PC-3 (cell line): ENCODE measurements at places on chromosomes 16 and 17.

DNA sequence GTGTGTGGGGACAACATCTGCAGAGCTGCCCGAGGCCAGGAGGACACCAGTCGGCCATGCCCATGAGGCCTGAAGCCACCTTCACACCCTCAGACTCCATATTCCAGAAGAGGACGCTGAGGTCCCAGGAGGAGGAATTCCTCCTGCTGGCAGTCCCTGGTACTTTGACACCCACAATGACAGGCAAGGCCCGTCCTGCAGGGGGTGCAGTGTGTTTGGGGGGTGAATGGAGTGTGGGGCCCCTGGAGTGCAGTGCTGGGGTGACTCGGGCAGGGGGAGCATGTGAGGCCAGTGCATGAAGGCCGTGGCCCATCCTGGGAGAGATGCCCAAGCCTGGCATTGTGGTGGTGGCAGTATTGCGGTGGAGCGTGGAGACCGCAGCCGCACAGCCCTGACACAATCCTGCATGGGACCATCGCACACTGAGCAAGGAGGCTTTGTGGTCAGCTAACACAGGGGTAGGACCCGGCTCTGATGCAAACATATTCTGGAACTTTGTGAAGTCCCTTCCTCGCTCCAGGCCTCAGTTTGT is 52.2 kb downstream of the ZDHHC7 start:
- no peaks in the 10 kb centered on the region for H3K27me3 ChIP-seq
- no peak overlapping the region for H3K4me3 ChIP-seq
- no peaks in the 10 kb centered on the region for H3K4me1 ChIP-seq
- H3K36me3 ChIP-seq: no peaks in the 10 kb centered on the region
- H3K27ac ChIP-seq: no peak overlapping the region

DNA sequence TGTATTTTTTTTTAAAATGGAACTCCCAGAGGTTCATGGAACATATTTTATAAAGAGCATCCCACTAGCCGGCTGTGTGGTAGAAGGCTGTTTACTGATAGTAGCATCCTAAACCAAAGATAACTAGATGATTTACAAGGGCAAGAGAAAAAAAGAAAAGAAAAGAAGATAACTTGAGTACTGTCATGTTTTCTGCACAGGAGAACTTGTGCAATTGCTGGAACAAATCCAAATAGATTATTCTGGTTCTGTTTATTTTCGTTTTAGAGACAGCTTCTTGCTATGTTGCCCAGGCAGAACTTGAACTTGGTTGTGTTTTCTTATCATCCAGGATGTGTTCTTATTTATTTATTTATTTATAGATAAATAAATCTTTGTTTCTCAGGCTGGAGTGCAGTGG is 20.9 kb upstream of the PPM1D start:
- 0 out of 2 replicates have a peak, but pooled peaks cover 3% of the 10 kb centered on the region for H3K4me1 ChIP-seq
- no peak overlapping the region for H3K27ac ChIP-seq
- H3K4me3 ChIP-seq: no peak overlapping the region

DNA sequence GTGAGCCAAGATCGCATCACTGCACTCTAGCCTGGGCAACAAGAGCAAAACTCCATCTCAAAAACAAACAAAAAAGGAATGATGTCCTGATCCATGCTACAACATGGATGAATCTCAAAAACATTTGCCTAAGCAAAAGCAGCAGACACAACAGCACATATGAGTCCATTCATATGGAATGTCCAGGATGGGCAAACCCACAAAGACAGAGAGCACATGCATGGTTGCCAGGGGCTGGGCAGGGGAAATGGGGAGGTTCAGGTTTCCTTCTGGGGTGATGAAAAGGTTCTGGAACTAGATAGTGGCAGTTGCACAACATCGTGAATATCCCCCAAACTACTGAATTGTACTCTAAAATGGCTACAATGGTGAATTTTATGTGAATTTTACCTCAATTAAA is 35.3 kb upstream of the RAI1 start:
- no peak for DNase-seq
- no peaks in the 10 kb centered on the region for H3K36me3 ChIP-seq
- no peaks in the 10 kb centered on the region for H3K4me1 ChIP-seq

DNA sequence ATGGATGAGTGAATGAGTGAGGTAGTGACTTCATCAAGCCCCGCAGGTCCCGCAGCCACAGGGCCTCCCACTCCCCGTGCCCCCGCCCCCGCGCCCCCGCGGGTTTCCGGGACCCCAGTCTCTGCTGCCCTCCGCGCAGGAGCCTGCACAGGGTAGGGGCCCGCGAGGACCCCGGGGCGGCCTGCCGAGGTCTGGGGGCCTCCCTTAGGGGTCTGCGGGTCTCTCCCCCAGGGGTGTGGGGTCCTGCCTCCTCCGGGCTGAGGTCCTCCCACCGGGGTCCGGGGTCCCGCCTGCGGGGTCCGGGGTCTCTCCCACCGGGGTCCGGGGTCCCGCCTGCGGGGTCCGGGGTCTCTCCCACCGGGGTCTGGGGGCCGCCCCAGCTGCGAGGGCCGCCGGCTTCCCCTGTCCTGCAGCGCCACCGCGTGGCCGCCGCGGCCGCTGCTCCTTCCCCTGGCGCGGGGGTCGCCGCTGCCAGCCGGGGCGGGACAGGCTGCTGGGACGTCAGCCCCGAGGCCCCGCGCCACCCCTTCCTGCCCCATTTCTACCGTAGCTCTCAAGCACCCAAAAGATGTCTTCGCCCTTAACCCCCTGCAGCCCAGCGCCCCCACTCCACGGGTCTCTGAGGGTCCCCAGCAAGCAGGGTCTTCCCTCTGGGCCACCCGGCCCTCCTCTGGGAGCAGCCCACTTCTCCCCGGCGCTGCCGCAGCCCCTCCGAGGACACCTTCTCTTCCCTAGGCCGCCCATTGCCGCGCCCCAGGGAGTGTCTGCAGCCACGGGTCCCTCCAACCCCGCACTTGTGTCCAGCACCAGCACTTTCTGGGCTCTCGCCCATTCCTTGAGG is 10.4 kb upstream of the CHMP6 start:
- no peaks in the 10 kb centered on the region for H3K4me1 ChIP-seq
- H3K36me3 ChIP-seq: no peaks in the 10 kb centered on the region
- H3K27ac ChIP-seq: no peak overlapping the region
- H3K27me3 ChIP-seq: no peaks in the 10 kb centered on the region
- no peak overlapping the region for H3K4me3 ChIP-seq
- peak; percentile 25 for DNase-seq

DNA sequence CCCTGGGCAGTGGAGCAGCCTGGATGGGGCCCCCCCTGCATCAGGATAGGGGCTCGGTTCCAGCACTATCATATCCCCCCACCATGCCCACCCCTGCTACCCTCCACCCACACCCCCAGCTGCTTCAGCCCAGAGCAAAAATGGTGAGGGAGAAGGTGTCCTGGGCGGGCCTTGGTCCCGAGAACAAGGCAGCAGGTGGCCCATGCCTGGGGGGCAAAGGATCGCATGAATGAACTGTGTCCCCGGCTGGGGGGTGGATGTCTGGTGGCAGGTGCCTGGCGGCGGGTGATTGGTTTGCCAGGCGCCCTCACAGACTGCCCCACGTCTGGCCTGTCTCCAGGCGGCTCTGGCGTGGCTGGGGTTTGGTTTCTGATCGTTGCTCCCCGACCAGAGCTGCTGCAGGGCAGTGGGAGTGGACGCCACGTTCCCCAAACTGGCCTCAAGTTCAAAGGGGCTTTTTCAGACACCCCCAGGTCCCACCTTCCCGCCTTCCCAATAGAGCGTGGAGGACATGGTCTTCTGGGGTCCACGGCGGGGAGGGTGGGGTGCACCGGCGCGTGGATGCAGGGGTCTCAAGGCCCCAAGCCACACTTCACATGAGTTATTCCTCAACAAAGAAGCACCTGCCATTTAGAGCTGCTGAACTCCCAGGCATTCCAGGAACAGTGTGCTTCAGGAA is 12.6 kb downstream of the UTS2R start:
- no peaks in the 10 kb centered on the region for H3K27me3 ChIP-seq
- DNase-seq: no peak
- peaks cover 17% of the 10 kb centered on the region for H3K4me1 ChIP-seq
- peak overlapping the region; percentile 55; the same call in 1 of the 2 replicates for H3K4me3 ChIP-seq

DNA sequence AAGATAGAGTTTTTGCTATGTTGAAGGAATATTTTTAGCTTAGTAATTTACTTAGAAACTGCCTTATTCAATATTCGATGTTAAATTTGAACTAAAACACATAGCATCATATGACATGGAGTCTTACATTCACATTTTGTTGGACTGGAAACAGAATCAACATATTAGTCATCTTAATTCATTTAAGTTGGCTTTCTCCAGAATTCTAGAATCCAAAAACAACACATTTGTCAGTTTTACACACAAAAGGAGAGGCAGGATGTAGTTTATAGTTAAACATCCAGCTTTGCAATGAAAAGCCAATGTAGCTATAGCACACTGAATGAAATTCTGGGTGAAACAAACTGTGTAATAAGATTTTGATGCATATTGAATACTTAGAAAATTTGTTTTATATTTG is 43.3 kb downstream of the WWOX start:
- H3K4me3 ChIP-seq: no peak overlapping the region
- H3K4me1 ChIP-seq: peaks cover 12% of the 10 kb centered on the region; the same call in 1 of the 2 replicates
- H3K27me3 ChIP-seq: no peaks in the 10 kb centered on the region

- no peaks in the 10 kb centered on the region for H3K4me1 ChIP-seq
- H3K27ac ChIP-seq: no peak overlapping the region
- no peak overlapping the region for H3K4me3 ChIP-seq
- DNase-seq: no peak
- H3K36me3 ChIP-seq: no peaks in the 10 kb centered on the region
- H3K27me3 ChIP-seq: no peaks in the 10 kb centered on the region
Observed at GRCh38 chr16:57352636-57353047, 5.9 kb upstream of the CCL22 start.

DNA sequence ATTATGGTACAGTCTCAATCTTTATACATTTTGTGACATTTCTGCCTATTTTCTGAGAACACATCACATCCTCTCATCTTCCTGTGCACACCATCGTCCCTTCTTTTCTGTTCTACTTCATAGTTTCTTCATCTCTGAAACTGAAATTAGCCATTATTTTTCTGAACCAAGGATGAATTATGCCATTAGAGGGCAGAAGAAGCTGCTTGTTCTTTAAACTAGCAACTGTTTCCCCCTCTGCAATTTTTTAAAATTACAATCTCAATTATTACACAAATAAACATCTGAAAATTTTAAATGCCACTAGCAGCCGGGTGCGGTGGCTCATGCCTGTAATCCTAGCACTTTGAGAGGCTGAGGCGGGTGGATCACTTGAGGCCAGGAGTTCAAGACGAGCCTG is 41.3 kb downstream of the RBBP6 start:
- no peaks in the 10 kb centered on the region for H3K27me3 ChIP-seq
- H3K36me3 ChIP-seq: no peaks in the 10 kb centered on the region
- no peak overlapping the region; the same call in 1 of the 2 replicates for H3K4me3 ChIP-seq
- peak; percentile 53 for DNase-seq
- H3K4me1 ChIP-seq: peaks cover 3% of the 10 kb centered on the region
- no peak overlapping the region for H3K27ac ChIP-seq

DNA sequence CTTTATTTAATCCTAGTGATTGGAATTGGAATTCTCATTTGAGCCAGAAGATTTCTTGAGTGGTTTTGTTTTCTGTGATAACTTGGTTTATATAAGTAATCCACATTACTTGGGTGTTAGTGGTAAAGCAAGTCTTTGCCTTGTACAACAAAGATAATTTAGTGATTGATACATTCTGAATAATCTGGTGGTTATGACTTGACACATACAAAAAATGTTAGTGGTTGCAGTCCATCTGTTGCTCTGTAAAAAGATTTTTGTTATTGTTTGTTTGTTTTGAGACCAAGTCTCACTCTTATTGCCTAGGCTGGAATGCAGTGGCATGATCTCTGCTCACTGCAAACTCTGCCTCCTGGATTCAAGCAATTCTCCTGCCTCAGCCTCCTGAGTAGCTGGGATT is 13.2 kb downstream of the OMG start:
- no peak overlapping the region for H3K27ac ChIP-seq
- H3K27me3 ChIP-seq: no peaks in the 10 kb centered on the region
- no peak overlapping the region for H3K4me3 ChIP-seq
- H3K36me3 ChIP-seq: no peaks in the 10 kb centered on the region
- DNase-seq: no peak

GRCh38 chr17:72487731-72488494 is 367.1 kb downstream of the SOX9 start:
- H3K36me3 ChIP-seq: no peaks in the 10 kb centered on the region
- H3K4me1 ChIP-seq: no peaks in the 10 kb centered on the region
- H3K27ac ChIP-seq: no peak overlapping the region
- no peak for DNase-seq
- H3K27me3 ChIP-seq: no peaks in the 10 kb centered on the region
- H3K4me3 ChIP-seq: no peak overlapping the region
